Spinal cord (tissue), 10 donors: ENCODE measurements at places on chromosomes 7 and 10. TPM values are rescaled to one million over a fixed set of nuclear protein-coding genes. Genes with fewer than 3 reads are reported as not detected.
A peak's percentile ranks its signal among the peaks of the same experiment; 100 is the strongest.

Gene OPN4
- total RNA-seq = not detected

DNA sequence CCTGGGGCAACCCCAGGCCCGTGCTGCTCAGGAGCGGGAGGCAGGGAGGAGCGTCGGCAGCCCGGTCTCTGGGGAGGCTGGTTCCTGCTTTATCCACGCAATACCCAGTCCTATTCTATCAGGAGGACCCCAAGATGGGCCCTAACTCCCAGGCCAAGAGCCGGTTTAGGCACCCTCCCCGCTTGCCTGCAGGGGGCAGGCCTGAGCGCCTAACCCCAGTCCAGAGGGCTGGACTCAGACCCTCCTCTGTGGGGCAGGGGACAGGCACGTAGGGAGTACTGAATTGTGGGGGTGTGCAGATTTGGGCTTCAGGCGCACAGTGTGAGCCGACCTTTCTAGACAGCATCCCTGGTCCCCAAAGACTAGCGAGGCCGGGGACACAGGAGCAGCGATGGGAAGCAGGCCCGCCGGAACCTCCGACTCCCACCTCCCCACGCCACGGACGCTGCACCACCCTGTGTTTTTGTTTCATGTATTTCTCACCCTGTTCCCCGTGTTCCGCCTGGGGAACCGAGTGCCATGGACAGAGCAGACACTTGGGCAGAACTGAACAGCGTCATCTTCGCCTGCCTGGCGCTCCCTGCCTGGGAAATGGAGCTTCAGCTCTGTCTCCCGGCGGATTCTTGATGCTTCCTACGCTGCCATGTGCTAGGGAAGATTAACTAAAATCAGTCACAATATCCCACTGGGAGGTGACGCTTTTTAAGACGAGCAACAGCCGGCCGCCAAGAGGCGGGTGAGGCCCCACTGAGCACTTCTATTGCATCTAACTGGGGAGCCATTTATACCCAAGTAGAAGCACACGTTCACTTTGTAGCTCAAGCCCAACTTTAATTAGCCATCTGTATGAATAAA lies 5.3 kb downstream of the NUDT1 start:
- no peak for DNase-seq

- no peak for DNase-seq
Observed at GRCh38 chr10:114347241-114347640, 57.1 kb downstream of the AFAP1L2 start.

Gene IDI2
- total RNA-seq = 0.11 TPM

GRCh38 chr7:40887099-40887498 lies 752.3 kb downstream of the SUGCT start:
- DNase-seq = no peak

DNA sequence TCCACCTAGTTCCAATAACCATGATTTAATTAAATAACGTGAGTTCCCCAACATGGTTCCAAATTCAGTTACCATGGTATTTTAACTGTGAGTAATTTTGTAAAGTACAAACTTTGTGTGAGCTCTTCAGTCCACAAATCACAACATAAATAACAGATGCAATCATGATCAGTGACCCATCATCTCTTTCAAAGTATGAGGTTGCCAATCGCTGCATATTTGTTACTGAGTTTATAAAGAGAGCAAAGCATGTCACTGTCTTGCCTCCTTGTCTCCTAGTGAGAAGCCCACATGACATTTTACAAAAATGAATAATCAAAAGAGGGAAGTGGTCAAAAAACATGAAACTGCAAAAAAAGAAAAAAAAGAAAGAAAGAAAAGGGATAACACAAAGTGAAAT lies 69.1 kb upstream of the PDSS1 start:
- DNase-seq = no peak

Gene C10orf71
- 0.06 TPM for total RNA-seq

Gene GPR85
- total RNA-seq = 46.8 TPM

DNA sequence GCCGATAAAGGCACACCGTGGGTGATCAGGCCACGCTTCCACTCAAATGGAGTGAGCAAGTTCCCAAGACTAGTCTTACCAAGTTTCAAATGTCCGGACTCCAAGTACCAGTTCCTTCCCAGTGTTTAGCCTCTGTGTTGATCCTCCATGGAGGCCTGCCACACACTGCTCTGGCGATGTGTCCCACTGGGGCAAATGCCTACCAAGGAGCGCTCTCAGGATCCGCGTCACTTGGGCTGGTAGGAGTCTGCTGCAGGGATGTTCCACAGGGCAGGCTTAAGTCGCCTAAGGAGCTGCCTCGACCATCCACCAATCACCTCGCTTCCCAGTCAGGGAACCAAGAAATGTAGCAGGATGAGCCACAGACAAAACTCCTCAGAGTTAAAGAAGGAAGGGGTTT lies 17.4 kb upstream of the MRLN start:
- DNase-seq = no peak

DNA sequence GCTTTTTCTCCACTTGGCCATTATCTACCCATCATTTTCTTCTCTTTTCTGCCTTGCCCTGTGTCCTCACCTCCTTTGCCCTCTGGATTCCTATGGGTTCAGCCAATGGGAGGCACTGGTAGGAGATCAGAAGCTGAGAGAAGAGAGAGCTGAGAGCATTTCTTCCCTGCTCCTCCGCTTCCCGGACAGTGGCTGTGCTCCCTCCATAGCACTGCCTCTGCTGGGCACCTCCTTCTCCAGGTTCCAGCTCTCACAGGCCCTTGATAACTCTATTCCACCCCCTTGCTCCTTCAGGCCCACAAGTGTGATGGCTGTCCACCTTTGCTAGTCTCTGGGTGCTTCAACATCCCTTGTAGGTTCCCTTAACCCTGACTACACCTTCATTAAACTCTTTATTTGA lies 79.6 kb downstream of the LSM5 start:
- DNase-seq = no peak

- no peak for DNase-seq
Observed at GRCh38 chr7:103751311-103751880, 238.1 kb downstream of the RELN start.

DNA sequence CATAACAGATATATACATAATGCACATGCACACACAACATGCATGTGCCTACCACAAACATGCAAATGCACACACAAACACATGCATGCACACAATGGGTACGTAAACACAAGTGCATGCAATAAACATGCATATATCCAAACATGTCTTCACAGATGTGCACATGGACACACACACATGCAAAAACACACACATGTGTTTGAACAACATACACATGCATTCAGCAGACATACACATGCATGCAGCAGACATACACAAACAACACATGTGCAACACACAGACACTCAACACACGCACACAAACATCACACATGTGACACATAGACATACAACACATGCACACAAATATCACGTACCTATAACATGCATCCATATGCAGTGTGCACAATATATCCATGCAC lies 74.2 kb downstream of the KLF6 start:
- DNase-seq = no peak

- DNase-seq = no peak
Observed at GRCh38 chr7:50766849-50767207, 15.9 kb downstream of the GRB10 start.

DNA sequence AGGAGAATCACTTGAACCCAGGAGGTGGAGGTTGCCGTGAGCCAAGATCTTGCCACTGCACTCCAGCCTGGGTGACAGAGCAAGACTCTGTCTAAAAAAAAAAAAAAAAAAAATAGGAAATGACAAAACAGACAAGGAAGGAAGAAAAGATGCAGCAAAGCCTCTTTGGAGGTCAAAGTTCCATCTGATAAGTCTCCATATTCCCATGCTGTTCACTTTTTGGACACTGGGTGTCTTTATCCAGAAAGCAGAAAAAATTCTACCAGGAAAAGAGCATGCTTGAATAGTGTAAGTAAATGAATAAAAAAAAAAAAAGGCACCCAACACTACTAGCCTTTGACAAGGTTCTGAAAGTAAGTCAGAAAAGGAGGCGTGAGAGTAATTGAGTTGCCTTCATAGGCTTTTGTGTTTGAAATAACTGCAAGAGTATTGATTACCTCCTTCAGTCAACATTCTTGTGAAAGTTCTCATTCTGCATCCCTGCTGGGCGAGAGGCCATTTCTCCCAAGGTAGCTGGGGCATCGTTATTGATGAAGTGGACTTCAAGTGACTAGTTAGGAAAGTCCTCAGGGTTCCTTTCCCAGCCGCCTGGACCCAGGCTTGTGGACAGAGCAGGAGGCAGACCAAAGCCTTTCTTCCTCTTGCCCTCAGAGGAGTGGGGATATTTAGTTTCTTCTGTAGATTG lies 133.3 kb upstream of the KIF5B start:
- DNase-seq = no peak

- peak; percentile 14 for DNase-seq
Observed at GRCh38 chr7:7554649-7555575, 11.8 kb upstream of the MIOS start.

- peak; percentile 66 for DNase-seq
Observed at GRCh38 chr7:124751027-124751426, 14.6 kb downstream of the GPR37 start.

DNA sequence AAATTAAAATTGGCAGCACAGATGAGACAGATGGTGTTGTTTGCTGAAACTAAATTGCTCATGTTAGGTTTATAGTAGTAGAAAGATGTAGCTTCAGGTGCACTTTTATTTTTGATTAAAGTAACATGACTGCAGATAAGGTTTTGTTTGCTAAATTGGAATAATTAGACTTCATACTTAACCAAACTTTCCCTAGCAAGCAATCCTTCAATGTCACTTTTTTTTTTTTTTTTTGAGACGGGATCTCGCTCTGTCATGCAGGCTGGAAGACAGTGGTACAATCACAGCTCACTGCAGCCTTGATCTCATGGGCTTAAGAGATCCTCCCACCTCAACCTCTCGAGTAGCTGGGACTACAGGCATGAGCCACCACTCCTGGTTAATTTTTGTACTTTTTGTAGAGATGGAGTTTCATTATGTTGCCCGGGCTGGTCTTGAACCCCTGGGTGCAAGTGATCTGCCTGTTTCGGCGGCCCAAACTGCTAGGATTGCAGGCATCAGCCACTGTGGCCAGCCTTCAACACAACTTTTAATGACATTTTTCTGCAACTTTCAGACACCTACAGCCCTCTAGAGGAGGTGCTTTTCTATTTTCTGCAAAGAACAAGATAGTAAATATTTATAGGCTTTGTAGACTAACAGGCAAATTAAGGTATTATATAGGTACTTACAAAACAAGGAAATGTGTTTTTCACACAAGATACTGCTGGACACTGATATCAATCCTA lies 84.8 kb upstream of the CCNY start:
- DNase-seq = no peak

DNA sequence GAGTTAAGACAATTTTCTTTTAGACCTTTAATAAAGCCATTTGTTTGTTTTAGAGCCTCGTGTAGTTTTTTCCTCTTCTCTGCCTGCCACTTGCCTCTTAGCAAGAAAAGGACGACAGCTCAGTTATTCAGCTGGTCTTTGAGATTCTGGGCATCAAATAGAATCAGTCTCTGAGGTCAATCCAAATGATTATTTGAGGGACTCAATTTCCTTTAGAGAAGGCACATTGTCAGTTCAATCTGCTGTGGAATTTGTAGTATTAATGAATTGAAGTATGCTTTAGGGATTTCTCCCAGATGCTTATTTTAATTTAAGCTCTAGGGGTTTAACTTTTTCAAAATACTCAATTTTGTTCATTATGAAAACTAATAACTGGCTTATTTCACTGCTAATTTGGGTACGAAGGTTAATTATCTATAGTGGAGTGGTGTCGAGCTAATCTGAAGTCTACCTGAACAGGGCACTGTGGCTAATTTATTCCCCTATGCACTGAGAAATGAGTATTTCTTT lies 841.2 kb upstream of the AUTS2 start:
- peak; percentile 20 for DNase-seq

DNA sequence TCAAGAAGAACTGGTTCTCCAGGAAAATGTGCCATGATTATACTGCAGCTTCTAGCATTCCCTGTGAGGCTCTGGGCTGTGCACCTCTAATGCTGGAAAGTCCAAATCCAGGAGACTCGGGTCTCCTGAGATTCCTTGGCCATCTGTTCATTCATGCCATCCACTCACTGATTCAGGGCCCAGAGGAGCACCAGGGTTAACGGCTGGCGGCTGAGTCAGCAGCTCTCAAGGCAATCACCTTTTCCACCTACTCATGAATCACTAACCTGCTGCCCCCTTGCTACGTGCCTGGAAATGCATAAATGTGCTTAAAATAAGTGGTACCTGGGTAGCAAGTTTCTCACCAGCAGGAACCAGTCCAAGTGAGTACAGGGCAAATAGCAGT lies 132.7 kb downstream of the KCNMA1 start:
- no peak for DNase-seq

Gene C7orf33
- total RNA-seq = not detected

- no peak for DNase-seq
Observed at GRCh38 chr10:126041117-126041516, 144.8 kb downstream of the FANK1 start.

DNA sequence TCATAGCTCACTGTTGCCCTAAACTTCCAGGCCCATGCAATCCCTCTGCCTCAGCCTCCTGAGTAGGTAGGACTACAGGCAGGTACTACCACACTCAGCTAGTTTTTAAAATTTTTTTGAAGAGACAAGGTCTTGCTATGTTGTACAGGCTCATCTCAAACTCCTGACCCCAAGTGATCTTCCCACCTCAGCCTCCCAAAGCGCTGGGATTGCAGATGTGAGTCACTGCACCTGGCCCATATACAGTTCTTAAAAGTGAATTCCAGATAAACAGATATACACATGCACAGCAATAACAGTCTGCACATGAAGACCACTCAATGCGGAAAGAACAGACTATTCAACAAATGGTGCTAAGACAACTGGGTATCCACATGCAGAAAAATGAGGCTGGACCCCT lies 67.8 kb downstream of the SRPK2 start:
- DNase-seq = no peak

GRCh38 chr7:2779051-2779450 lies 65.1 kb downstream of the GNA12 start:
- no peak for DNase-seq

DNA sequence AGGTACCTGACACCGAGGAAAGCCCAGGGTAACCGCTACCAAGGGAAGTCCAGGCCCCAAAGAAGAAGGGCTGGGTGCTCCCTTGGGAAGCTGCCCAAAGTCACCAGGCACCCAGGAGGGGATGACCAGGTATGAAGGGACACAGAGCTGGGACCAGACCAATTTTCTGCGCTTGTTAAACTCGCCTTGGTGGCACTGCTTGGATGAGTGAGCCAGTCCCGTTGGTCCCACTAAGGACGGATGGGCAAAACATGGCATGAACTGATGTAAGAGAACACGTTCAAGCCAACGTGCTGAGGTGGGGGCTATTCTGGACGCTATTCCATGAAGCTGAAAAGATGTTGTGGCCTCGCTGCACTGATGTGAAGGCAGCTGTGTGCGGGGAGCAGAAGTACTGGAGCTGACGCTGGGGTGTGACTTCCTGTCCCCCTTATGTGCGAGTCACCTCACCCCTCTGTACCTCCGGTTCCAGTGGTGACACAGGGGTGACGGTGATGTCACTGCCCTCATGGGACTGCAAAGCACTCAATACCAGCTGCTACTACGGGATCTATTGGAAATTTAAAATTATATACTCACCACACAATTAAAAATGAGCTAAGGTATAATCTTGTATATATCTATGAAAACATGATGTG lies 73.6 kb downstream of the COBL start:
- no peak for DNase-seq
